ENCODE measurements at places on chromosomes 3 and 15.

DNA sequence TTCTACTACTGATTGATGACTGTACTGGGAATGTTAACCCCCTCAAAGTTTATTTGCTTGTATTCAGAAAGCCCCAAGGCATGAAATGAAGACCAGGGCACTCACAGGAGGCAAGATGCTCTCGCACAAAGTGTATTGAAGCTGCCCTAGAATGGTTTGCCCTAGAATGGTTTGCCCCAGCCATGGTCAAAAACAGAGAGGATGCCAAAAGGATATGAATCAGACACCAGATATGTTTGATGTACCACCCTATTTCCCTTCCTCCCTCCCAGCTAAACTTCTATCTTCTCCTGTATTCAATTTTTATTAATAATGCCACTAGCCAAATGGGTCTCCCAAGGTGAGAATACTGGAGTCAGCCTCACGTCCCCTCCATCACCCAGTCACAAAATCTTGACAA is 101.3 kb downstream of the TMCO5A start:
- no peak for DNase-seq

DNA sequence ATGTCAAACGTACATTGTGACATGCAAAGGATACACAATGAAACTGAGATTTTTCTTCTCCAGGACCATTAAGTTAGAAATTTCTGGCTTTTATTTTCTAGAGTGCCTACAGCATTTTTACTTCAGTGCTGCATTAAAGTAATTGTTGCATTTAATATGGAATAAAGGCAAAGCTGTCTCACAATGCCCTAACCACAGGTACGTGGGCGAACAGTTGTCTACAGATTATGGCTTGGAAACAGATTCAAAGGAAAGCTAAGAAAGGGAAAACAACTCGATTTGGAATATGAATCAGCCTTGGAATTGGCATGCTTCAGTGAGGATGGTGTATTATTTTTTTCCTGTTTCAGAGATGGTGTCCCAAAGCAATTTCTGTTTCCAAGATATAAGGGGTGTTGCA is 79.1 kb upstream of the TUSC7 start:
- DNase-seq: no peak

- no peak for DNase-seq
Observed at GRCh38 chr15:54519577-54519976, 541.3 kb downstream of the UNC13C start.

DNA sequence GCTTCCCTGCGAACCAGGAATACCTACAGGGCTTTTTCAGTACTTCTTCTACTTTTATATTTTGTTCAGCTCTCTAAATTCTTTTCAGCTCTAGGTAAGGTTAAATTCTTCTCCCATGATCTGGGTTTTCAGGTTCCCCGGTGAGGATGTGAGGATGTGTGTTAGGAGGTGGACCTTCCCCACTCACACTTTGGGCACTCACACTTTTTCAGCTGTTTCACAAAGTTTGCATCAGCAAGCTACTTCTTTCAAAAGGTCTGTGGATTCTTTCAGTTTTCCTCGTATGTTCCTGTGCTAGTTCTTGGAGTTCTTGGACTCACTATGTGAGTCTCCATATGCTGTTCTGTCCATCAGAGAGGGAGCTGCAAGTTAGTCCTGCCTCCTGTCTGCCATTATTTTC is 13.9 kb upstream of the OR5K2 start:
- DNase-seq: no peak

- DNase-seq: no peak
Observed at GRCh38 chr3:27072810-27073651, 296.2 kb downstream of the NEK10 start.

GRCh38 chr3:154571553-154572226 is 141.7 kb upstream of the GPR149 start:
- DNase-seq: no peak

- peak; percentile 80 for DNase-seq
Observed at GRCh38 chr3:50345586-50346234, at the start of gene ZMYND10. Gene ZMYND10 (minus strand): TSS chr3:50345732. CDS start chr3:50345579, 153 bp downstream.

DNA sequence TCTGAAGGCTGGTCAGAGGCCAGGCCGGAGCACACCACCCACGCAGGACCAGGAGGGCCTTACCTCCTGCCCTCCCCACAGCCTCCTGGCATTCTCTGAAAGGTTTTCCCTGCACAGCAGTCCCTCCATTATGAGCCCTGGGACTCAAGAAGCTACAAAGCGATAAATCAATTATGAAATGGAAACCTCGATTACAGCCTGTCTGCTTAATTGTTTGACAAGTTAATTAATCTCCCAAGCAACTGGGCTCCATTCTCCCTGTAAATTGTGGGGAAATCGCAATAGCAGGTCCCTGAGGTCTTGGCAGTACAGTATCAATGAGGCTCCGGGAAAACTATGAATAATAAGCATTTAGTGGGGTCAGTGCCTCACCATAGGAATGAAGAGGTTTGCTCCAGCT is 683.5 kb downstream of the NTRK3 start:
- no peak for DNase-seq

DNA sequence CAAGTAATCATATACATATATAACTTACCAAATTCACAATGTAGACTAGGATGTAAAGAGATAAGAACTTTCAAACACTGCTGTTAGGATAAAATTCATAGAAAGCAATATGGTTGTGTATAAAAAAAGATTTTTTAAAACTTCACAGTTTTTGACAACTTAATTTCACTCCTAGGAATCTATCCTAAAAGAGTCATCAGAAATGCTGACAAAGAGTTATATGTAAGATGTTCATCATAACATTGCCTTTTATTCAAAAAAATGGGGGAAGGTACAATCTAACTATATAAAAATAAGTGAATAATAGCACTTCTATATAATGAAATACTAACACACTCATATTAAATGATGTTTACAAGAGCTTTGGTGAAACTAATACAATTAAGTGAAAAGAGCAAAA is 4.3 kb upstream of the CLDN18 start:
- DNase-seq: no peak

DNA sequence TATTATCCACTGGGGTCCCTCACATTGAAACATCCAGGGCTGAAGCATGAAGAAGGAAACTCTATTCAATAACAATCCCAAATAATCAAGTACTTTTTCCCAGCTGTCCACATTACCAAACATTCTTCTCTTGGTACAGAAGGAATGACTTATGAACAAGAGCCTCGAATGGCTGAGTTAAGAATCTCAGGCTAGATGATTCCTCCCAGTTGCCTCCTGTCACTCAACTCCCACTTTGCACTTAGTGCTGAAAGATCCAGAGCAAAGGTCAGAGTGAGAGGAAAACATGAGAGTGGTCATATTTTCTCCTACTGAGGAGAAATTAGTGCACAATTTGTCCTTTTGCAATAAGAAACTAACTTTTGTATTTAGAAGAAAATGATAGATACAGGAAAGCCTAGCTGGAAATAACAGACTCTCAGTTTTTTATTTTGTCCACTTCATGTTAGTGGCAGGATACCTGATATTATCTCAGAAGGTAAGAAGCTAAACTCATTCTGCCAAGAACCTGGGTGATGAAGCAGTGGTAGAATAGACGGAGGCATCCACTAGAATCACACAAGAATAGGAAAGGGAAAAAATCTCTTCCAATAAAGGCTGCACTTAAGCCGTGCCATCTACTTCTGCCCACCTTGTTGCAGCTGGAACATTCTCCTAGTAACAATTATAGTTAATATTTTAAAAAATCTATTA is 46.2 kb downstream of the GADL1 start:
- peak; percentile 34 for DNase-seq

GRCh38 chr3:99543796-99544195 is 94.6 kb upstream of the COL8A1 start:
- no peak for DNase-seq

DNA sequence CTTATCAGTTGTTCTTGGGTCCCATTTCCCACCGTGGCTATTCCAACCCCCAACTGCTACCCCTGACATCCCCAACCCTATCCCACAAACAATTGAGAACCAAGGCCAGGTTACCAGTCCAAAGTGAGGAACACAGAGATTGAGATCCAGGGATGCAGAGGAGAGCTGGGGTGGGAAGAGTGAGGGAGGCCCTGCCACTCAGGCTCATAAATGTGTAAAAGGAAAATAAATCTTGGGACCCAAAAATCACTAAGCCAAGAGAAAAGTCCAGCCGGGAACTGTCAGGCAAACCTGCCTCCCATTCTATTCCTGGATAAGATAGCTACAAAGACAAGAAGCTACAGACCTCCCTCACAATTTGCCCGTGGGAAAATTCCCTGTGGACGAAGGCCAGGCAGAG is 101.1 kb upstream of the DLG1 start:
- DNase-seq: no peak

GRCh38 chr3:21059404-21059803 is 691.6 kb downstream of the ZNF385D start:
- no peak for DNase-seq

DNA sequence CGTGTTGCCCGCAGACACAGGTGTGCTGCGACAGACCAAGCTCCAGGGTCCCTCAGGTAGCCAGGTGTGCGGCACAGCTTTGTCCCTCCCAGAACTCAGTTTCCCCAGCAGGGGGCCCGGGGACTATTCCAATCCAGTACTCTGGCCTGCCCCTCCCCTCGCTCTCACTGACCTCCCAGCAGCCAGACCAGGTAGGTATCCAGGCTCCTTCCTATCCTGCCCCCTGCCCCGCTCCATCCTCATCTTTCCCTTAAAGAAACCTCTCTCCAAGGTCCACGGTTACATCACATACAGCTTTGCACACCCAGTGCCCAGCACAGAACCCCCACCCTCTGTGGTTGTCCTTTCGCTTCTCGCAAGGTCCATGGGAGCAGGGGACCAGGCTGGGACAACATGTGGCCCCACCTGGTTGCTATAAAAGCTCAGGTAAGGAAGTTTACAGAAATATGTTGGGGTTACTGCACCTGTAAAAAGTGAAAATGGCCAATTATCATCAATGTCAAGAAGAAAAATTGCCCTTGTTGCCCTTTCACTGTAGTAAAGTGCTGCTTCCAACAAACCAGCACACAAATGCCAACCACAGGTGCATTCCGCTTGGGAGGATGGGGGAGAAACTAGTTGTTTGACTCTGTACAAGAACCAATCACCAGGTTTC is 7.3 kb upstream of the CYP11A1 start:
- DNase-seq: no peak

- no peak for DNase-seq
Observed at GRCh38 chr15:91946075-91946474, 92.6 kb downstream of the SLCO3A1 start.

GRCh38 chr3:158974904-158975303 is 173.1 kb downstream of the MFSD1 start:
- DNase-seq: no peak

- no peak for DNase-seq
Observed at GRCh38 chr3:77240072-77240650, 200.3 kb downstream of the ROBO2 start.

DNA sequence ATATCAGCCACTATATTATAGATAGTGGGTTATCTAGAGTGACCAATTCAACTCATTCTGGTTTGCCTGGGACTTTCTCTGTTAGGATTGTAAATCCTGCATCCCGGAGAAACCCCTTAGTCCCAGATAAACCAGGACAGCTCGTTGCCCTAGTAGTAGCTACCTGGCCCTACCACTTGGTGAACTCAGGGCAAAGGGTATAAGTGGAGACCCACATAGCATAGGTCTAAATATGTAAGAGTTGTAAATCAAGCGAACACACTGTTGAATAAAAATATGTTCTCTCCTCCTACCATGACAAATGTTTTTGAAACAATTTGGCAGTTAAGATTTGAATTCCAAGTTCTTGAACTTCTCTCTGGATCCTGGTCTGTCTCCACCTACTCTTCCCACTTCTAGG is 15.7 kb upstream of the LMCD1 start:
- DNase-seq: no peak

- DNase-seq: no peak
Observed at GRCh38 chr15:75809986-75810750, 33.1 kb upstream of the UBE2Q2 start.

GRCh38 chr3:149673393-149673792 is 15.6 kb upstream of the WWTR1 start:
- DNase-seq: no peak

DNA sequence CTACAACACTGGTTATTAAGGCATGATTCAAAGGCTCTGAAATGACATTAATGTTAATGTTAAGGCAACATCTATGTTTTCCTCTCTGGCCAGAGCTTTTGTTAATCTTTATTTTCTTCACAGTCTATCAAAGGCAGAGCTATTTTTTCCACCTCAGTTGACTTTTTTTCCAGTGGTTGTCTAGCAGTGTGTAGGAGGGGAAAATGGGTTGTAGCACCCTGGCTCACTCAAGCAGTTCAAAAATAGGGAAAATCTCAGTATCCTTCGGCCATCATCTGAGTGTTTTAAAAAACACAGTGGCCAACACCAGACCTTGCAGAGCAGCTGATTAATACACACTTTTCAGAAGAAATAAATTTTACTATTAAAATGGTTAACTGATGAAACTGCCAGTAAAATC is 21.4 kb downstream of the CBLB start:
- DNase-seq: no peak

- no peak for DNase-seq
Observed at GRCh38 chr3:133171831-133172230, 133.6 kb downstream of the TMEM108 start.
